Vein endothelial cell (primary cell): ENCODE measurements at places on chromosomes 12 and 14. TPM values are rescaled to one million over a fixed set of nuclear protein-coding genes. Genes with fewer than 3 reads are reported as not detected.

The FOXN4 gene
- not detected in 2 replicates for total RNA-seq

The SENP1 gene
- total RNA-seq = 21.2 and 25.7 TPM in 2 replicates

The FAM186B gene
- total RNA-seq = 0.48 and 0.65 TPM in 2 replicates

The TTC8 gene
- total RNA-seq = 14.4 and 15.8 TPM in 2 replicates

The RNF212B gene
- not detected in 2 replicates for total RNA-seq

The CABP1 gene
- total RNA-seq = not detected in 2 replicates

The PRICKLE1 gene
- total RNA-seq = 21.9 and 23.5 TPM in 2 replicates

The SPIC gene
- not detected in 2 replicates for total RNA-seq

The PRH2 gene
- total RNA-seq = 0.65 TPM in 1 of 2 replicates, not detected in the other

The LRTM2 gene
- total RNA-seq = 0.10 TPM in 1 of 2 replicates, not detected in the other

The CRACR2A gene
- total RNA-seq = 15.7 and 18.3 TPM in 2 replicates

The TARBP2 gene
- total RNA-seq = 50.3 and 52.9 TPM in 2 replicates

The CLEC12A gene
- total RNA-seq = not detected in 2 replicates

The BMAL2 gene
- 36.4 and 37.9 TPM in 2 replicates for total RNA-seq

The ADAMTS20 gene
- not detected in 2 replicates for total RNA-seq

The CLEC14A gene
- 418 and 421 TPM in 2 replicates for total RNA-seq

The ABCB9 gene
- 16.1 and 19.3 TPM in 2 replicates for total RNA-seq

The PTPRR gene
- 0.38 and 0.65 TPM in 2 replicates for total RNA-seq

The CNTN1 gene
- total RNA-seq = under 0.01 TPM in 1 of 2 replicates, not detected in the other

The PPP1CC gene
- 111 and 145 TPM in 2 replicates for total RNA-seq

The SCN8A gene
- 2.5 and 4.9 TPM in 2 replicates for total RNA-seq

The FSCB gene
- total RNA-seq = not detected in 2 replicates

The CLEC1B gene
- not detected in 2 replicates for total RNA-seq

The AKAP5 gene
- total RNA-seq = 0.33 and 0.76 TPM in 2 replicates

The CLBA1 gene
- total RNA-seq = 6.5 and 10.2 TPM in 2 replicates

The FAM177A1 gene
- 22.4 and 22.9 TPM in 2 replicates for total RNA-seq

The ABHD12B gene
- total RNA-seq = not detected in 2 replicates

The DGKA gene
- 34.0 and 42.0 TPM in 2 replicates for total RNA-seq

The IL26 gene
- total RNA-seq = not detected in 2 replicates

The REP15 gene
- 2.9 and 6.2 TPM in 2 replicates for total RNA-seq

The TMEM63C gene
- total RNA-seq = not detected in 2 replicates

The SLC8A3 gene
- 0.33 and 0.38 TPM in 2 replicates for total RNA-seq

The TPPP2 gene
- total RNA-seq = not detected in 2 replicates

The SYT1 gene
- total RNA-seq = 2.9 and 4.2 TPM in 2 replicates

The GNB3 gene
- 2.6 and 2.9 TPM in 2 replicates for total RNA-seq

The LYZ gene
- not detected in 2 replicates for total RNA-seq

The C14orf132 gene
- total RNA-seq = 0.98 and 5.3 TPM in 2 replicates

The CLEC1A gene
- total RNA-seq = 13.4 and 38.3 TPM in 2 replicates

The ZC2HC1C gene
- total RNA-seq = 0.67 and 1.6 TPM in 2 replicates

The AICDA gene
- total RNA-seq = not detected in 2 replicates

The KRT78 gene
- total RNA-seq = not detected in 2 replicates

The ACOT4 gene
- under 0.01 and 0.38 TPM in 2 replicates for total RNA-seq

The KRT73 gene
- total RNA-seq = not detected in 2 replicates

The GALNT9 gene
- 0.33 TPM in 1 of 2 replicates, not detected in the other for total RNA-seq

The SLC10A1 gene
- not detected in 2 replicates for total RNA-seq

The SELPLG gene
- 0.29 TPM in 1 of 2 replicates, not detected in the other for total RNA-seq

The AQP2 gene
- total RNA-seq = not detected in 2 replicates

The SBNO1 gene
- total RNA-seq = 30.7 and 41.7 TPM in 2 replicates

The SDSL gene
- total RNA-seq = 2.0 and 4.2 TPM in 2 replicates

The KRT6C gene
- total RNA-seq = not detected in 2 replicates

The SPTB gene
- 0.10 TPM in 1 of 2 replicates, not detected in the other for total RNA-seq
